ENCODE measurements at places on chromosomes 11 and 22.

- no peak for DNase-seq
Measured at GRCh38 chr22:49344656-49345055, 483.0 kb downstream of the BRD1 start.

GRCh38 chr22:33325232-33326004 is 267.2 kb upstream of the SYN3 start:
- no peak for DNase-seq

GRCh38 chr11:6694229-6694535 is 11.0 kb upstream of the MRPL17 start:
- DNase-seq, result no peak

DNA sequence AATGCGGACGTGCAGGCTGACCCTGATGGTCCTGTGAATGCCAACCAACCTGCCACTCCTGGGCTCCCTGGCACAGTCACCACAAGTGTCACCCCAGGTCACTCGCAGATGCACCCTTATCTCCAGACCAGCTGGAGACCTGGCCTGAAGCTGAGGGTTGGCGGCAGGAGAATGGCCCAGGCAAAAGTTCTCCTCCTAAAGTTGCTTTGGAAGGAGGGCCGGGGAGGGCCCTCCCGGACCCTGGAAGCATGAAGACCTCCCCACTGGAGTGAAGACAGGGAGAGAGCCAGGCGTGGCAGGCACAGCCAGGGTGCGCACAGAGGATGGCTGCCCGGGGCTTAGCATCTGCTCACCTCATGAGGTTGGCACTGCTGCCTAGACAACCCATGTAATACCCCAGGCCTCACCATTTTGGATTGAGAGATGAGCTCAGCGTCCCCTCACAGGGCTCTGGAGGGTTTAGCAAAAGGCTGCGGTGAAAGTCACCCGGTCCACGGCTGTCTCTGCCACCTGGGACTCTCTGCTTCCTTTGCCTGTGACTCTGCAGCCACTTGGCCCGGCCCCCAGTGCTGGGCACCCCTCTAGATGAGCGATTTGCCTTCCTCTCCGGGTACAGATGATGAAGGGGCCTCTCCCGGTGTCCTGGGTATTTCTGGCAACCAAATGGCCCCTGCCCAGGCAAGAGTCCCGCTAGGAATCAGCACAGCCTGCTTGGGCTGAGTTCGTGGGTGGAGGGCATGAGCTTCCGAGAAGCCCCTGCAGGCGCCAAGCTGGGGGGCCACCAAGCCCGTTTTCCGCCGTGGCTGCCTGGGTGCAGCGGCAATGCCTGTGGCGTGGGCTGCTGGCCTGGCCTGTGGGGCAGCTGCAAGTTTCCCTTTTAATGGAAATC is 48.3 kb upstream of the SEPTIN5 start:
- no peak for DNase-seq

DNA sequence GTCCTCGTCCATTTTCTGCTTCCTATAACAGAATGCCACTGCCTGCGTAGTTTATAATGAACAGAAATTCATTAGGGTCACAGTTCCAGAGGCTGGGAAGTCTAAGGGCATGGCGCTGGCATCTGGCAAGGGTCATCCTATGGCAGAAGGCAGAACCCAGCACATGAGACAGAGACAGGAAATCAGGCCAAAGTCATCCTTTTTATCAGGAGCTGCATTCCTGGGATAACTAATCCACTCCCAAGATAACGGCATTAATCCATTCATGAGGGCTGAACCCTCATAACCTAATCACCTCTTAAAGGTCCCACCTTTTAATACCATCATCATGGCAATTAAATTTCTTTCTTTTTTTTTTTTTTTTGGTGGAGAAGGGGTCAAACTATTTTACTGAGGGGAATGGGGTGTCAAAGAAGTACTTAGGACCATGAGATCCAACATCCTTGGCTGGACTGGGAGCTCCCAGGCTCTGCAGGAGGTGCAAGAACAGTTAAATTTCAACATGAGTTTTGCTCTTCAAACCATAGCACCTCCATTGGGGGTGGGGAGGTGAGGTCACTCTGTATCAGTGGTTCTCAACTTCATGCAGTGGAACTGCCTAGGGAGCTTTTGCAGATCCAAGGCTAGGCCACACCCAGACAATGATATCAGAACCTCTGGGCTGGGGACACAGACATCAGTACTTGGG is 4.4 kb downstream of the TMEM109 start:
- no peak for DNase-seq

DNA sequence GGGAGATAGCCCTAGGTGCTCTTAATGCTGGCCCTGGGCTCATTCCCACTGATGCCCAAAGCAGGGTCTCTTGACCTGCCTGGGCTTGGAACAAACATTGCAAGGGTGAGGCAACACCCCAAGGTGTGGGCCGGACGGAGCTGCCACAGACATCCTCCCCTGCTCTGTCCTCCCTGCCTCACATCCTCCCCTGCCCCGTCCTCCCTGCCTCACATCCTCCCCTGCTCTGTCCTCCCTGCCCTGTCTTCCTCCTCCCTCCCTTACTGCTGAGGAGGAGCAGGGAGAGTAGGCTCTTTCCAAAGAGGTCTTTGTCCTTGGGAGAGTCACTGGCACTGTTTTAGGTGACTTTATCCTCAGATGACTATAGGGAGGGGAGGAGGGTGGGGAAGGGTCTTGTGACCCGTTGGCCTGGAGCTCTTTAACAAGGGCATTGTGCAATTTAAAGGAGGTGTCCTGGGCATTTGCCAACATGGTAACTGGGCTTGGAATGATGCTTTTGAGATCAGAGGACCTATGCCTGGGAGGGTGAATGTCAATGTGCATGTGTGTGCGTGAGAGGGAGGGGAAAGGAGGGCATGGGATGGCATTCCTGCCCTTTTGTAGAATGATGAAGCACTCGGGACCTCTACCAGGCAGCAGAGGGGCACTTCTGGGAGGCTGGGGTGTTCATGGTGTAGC is 700 bp downstream of the FAM180B start:
- no peak for DNase-seq

- no peak for DNase-seq
Measured at GRCh38 chr11:96614846-96615245, 225.0 kb downstream of the JRKL start.

DNA sequence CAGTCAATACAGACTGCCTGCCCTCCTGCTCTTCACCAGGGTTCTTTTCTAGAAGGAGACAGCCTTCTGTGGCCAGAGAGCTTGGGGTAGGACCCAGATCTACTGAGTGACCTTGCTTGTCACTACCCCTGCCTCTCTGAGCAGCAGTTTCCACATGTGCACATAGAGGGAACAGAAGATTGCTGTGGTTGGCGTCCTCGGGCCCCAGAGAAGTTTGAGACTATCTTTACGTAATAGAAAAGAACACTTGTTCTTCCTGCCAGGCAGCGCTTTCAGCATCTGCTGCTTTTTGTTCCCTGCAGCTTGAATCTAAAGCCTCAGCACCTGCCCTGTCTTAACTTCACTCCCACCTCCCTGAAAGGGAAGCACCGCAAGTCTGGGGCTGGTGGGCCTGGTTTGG is 1.9 kb upstream of the FKBP2 start:
- DNase-seq, result no peak

GRCh38 chr11:99098258-99098657 is 77.5 kb downstream of the CNTN5 start:
- DNase-seq, result no peak

DNA sequence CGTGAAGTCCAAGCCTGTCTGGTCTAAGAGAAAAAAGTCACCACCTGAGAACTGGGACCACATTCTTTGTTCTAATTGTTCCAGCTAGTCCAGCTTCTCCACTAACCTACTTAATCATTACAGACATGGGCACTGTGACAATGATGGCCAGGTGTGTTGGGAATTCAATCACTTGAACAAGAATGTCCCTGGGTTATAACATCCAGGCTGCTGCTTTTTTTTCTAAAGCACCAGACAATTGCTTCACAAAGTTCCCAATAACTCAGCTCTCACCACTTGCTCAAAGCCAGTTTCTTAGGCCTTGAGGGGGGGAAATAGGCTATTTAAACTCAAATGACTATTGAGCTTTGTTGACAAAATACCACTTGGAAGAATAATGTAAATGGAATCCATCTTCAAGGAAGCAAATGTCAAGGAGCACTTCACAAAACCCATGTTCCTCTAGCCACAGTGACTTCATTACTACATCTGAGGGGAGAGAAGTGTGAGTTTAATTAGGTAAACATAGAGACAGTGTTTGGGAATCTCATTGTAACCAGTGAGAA is 80.3 kb downstream of the ME3 start:
- no peak for DNase-seq

DNA sequence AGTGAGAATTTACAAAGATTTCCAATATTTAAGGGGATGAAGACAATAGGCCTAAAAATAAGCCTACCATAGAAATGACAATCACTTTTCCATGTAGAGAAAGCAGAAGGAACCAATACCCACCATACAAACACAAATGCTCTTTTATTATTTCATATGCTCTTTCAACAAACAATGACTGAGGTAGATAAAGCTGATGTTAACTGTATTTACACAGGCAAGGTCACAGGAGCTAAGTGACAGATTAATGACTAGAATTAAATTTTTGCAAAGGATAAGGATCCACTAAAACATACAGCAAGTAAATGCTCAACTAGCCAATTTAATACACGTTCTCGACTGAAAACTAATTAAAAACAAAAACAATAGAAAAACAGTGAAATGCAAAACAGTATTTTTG is 34.2 kb downstream of the PICALM start:
- no peak for DNase-seq

DNA sequence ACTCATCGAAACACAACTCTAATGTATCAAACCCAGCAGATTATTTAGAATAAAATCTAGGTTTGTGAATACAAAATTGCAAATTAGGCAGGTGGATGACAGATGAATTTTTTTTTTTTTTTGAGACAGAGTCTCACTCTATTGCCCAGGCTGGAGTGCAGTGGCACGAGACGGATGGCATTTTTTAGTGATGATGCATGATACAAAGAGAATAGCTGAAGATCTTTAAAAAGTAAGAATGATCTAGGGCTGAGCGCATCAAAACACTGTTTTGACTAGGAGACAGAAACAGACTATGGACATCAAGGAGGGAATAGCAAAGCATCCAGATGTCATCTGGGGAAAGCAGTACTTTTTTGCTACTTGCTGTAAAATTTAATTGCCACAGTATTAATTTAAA is 63.8 kb downstream of the IMMP1L start:
- DNase-seq, result no peak

- DNase-seq, result no peak
Measured at GRCh38 chr11:128693416-128693712, 508 bp upstream of the FLI1 start.

DNA sequence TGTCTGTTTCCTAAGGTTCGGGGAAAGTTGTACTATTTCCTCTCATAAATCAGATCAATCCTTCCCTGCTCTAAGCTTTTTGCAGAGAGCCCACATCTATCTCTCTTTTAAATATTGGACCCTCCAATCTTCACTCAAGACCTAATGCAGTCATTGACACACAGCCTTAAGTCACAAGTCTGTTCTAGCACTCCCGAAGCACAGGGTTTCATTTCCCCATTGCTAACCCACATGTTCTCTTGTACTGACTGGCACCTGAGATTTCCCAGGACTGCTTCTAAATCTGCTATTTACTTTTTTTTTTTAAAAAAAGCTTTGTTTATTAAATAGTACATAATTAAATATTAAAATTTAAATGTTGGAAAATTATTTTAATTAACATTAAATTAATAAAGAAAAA is 674.7 kb downstream of the TBC1D22A start:
- DNase-seq, result no peak

DNA sequence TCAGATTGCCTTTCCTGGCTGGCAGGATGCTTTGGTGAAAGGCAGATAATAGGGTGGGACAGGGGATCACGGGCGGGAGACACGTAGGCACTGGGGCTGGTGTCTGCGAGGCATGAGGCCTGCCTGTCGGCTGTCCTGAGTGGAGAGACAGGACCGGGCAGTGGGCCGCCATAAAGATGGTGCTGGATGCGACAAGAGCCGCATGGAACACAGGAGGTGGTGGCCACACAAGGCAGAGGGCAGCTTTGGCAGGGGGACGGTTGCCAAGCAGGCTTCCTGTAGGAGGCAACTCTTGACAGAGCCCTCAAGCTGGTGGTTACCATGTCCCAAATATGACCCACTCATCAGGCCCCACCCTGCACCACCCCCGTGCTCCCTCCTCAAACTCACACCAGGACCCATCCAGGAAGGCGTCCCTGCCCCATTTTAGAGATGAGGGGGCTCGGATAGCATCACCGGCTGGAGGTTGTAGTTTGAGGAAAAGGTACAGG is 4.9 kb upstream of the PPARA start:
- DNase-seq, result no peak

DNA sequence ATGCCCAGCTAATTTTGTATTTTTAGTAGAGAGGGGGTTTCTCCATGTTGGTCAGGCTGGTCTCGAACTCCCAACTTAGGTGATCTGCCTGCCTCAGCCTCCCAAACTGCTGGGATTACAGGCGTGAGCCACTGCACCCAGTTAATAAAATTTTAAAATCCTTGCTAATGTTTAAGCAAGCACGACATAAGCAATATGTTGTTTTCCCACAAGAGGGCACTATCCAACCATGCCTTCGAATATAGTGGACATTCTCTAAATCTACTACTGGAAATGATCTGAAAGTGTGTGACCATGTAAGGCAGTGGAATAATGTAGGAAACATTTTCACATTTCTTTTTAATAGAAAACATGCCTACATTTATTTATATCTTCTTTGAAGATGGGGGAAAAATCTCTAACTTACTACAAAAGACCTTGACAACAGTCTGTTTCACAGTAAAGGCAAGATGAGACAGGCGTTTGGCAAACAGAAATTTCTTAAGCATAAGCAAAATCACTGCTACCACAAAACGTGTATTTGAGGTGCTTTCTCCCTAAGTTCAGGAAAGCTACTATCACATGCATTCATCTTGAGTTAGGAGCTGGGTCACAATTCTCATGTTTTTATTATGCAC is 38.2 kb downstream of the PITPNB start:
- DNase-seq, result no peak

DNA sequence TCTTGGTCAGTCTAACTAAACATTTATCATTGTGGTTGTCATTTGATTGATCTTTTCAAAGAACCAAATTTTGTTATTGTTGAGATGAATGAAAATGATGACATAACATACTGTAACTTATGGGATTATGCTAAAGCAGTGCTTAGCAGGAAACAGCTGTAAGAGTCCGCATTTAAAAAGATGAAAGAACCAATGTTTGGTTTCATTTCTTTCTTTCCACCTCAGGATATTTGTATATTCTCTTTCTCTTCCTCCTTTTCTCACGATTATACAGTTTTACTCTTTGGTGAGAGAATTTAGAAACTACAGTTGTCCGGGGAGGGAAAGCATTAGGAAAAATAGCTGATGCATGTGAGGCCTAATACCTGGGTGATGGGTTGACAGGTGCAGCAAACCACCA is 23.1 kb downstream of the PIH1D2 start:
- DNase-seq, result no peak

All from HuH-7.5 (cell line).